Activated naive CD4-positive, alpha-beta T cell treated with anti-CD3 and anti-CD28 coated beads for 36 hours (primary cell): ENCODE measurements at places on chromosomes 1 and 21. TPM values are rescaled to one million over a fixed set of nuclear protein-coding genes. Genes with fewer than 3 reads are reported as not detected.

Gene IVL
- total RNA-seq: not detected

Gene KIAA0319L
- total RNA-seq: 22.6 TPM

Gene CHRM3
- total RNA-seq: 0.02 TPM

Gene HEATR1
- 75.1 TPM for total RNA-seq

Gene SPATA6
- total RNA-seq: 1.8 TPM

Gene DNASE2B
- total RNA-seq: not detected

Gene PTPRF
- total RNA-seq: 2.3 TPM

Gene SLC41A1
- 33.9 TPM for total RNA-seq

GRCh38 chr1:26771643-26772321 is 16.0 kb upstream of the PIGV start:
- peaks cover 22% of the 10 kb centered on the region for H3K4me1 ChIP-seq
- H3K27ac ChIP-seq: peak overlapping the region; percentile 90
- H3K4me3 ChIP-seq: no peak overlapping the region
- H3K27me3 ChIP-seq: no peaks in the 10 kb centered on the region
- H3K36me3 ChIP-seq: peaks cover 70% of the 10 kb centered on the region

DNA sequence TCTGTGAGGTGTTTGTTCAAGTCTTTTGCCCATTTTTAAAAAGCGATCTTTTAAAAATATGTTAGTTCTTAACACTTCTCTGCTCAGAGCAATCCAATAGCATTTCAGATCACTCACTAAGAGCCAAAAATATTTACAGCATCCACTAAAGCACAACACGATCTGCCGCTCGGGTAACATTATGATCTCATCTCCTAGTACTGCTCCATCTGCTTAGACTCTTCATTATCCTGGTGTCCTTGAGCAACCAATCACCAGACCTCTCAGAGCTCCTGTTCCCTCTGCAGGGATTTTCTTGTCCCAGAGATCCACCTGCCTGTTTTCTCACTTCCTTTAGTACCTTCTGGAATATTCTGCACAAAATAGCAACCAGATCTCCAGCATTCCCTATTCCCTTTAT is 235.3 kb upstream of the ESRRG start:
- no peaks in the 10 kb centered on the region for H3K36me3 ChIP-seq
- H3K27ac ChIP-seq: no peak overlapping the region
- no peak for DNase-seq
- no peaks in the 10 kb centered on the region for H3K27me3 ChIP-seq
- H3K4me1 ChIP-seq: no peaks in the 10 kb centered on the region
- no peak overlapping the region for H3K4me3 ChIP-seq

- no peaks in the 10 kb centered on the region for H3K4me1 ChIP-seq
- no peak for DNase-seq
- H3K27ac ChIP-seq: no peak overlapping the region
- no peaks in the 10 kb centered on the region for H3K27me3 ChIP-seq
- no peaks in the 10 kb centered on the region for H3K36me3 ChIP-seq
Measured at GRCh38 chr1:76129731-76130130, 55.2 kb downstream of the ST6GALNAC3 start.

- H3K27me3 ChIP-seq: no peaks in the 10 kb centered on the region
- no peak overlapping the region for H3K27ac ChIP-seq
Measured at GRCh38 chr1:59142311-59143132, 154.4 kb upstream of the FGGY start.

DNA sequence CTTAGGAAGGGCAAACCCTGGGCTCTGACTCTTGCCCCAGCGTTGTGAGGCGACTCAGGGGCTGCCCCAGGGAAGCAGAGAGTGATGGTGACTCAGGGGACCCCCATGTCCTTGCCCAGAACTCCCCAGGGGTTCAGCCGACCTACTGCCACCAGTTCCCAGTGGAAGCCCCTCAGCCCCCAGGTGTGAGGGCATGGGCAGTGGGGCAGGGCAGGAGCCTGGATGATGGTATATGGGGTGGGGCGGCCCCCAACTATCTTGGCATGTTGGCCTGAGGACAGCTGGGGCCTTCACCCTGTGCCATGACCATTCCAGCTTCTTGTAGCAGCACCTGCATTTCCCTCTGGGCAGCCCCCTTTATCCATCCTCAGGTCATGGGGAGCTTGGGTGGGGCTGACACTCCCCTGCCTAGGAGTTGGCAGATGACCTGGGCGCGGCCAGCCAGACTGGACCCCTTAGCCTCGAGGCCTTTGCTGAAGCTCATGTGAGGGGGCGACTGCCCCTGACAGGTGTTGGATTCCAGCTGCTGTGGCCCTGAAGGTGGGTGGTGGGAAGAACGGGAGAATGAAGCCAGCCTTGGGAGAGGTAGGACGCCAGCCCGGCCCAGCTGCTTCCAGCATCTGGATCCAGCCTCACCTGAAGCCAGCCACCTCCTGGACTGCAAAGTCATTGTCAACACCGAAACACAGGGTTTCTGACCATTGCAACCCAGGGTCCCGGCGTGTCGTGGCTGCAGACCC is 1.8 kb upstream of the FNDC10 start:
- H3K27me3 ChIP-seq: peaks cover 6% of the 10 kb centered on the region
- no peak overlapping the region for H3K4me3 ChIP-seq
- H3K36me3 ChIP-seq: no peaks in the 10 kb centered on the region
- no peak overlapping the region for H3K27ac ChIP-seq

DNA sequence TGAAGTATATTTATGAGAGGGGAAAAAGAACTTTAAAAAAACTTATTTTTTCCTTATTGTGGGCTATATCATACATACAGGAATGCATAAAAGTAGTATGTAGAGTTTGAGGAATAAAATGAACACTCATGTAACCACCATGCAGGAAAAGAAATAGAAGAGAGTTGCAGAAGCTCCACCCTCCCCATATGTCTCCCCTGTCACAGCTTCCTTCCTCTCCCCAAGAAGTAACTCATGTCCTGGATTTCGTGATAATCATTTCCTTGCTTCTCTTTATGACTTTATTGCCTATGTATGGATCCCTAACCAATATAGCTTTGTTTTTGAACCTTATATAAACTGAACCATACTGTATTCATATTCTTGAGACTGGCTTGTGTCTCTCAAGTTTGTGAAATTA is 126.4 kb downstream of the ZZZ3 start:
- H3K27me3 ChIP-seq: no peaks in the 10 kb centered on the region
- DNase-seq: no peak
- H3K27ac ChIP-seq: peak overlapping the region; percentile 10
- H3K4me1 ChIP-seq: peaks cover 5% of the 10 kb centered on the region
- peaks cover 8% of the 10 kb centered on the region for H3K36me3 ChIP-seq

DNA sequence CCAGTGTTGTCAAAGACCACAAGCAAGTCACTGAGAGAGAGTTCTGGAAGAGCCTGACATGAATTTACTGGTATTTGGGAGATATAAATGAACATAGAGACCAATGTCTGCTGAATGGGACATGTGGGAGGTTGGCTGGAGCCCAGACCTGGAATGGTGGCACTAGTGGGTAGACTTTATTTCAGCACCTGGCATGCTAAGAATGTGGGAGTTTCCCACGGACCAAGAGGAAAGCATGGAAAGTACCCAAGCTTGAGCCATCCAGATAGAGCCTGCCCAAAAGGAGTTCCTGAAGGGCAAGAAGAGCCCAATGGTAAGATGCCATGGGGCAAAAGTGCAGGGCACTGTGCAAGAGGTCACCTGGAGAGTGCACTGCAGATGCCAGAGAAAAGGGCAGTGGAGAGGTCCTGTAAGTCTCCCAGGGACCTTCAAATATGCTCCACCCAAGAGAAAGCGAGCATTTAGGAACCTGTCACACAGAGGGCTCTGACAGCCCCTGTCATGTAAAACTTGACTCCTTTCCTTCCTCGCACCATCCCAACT is 8.1 kb upstream of the ZNF687 start:
- DNase-seq: no peak
- H3K4me1 ChIP-seq: peaks cover 18% of the 10 kb centered on the region
- H3K4me3 ChIP-seq: no peak overlapping the region
- peaks cover 12% of the 10 kb centered on the region for H3K36me3 ChIP-seq
- no peak overlapping the region for H3K27ac ChIP-seq

GRCh38 chr1:193799948-193800690 is 613.7 kb upstream of the B3GALT2 start:
- H3K36me3 ChIP-seq: no peaks in the 10 kb centered on the region
- no peaks in the 10 kb centered on the region for H3K27me3 ChIP-seq
- peak; percentile 8 for DNase-seq
- peaks cover 16% of the 10 kb centered on the region for H3K4me1 ChIP-seq

DNA sequence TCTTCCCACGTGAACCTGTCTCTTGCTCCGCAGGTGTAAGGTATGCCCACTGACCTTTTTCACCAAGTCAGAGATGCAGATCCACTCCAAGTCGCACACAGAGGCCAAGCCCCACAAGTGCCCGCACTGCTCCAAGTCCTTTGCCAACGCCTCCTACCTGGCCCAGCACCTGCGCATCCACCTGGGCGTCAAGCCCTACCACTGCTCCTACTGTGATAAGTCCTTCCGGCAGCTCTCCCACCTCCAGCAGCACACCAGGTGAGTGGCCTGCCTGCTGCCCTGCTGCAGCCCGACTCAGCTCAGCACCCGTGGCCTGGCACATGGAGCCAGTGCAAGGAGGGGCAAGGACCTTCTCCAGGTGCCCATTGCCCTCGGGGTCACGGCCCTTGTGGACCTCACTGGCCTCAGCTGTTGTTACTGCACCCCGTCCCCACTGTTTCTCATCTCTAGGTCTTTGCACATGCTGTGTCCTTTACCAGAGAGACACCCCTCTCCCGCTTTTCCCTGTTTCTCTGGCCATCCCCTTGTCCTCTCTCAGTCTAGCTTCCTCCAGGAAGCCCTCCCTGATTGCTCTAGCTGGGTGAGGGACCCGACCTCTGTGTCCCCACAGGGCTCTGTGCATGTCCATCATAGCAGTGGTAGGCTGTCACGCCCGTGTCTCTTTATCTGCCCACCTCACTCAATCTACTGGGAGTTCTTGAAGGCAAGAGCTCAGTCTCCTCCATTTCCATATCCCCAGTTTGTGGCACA is 25.4 kb downstream of the ZNF362 start:
- H3K27me3 ChIP-seq: no peaks in the 10 kb centered on the region
- DNase-seq: no peak
- H3K4me3 ChIP-seq: no peak overlapping the region
- H3K27ac ChIP-seq: no peak overlapping the region

- no peak overlapping the region for H3K4me3 ChIP-seq
- H3K27ac ChIP-seq: no peak overlapping the region
- peaks cover 6% of the 10 kb centered on the region for H3K27me3 ChIP-seq
- no peaks in the 10 kb centered on the region for H3K36me3 ChIP-seq
- peaks cover 2% of the 10 kb centered on the region for H3K4me1 ChIP-seq
- DNase-seq: no peak
Measured at GRCh38 chr1:41481109-41481775, 3.2 kb downstream of the EDN2 start.

- no peak overlapping the region for H3K4me3 ChIP-seq
- H3K27me3 ChIP-seq: no peaks in the 10 kb centered on the region
- no peaks in the 10 kb centered on the region for H3K36me3 ChIP-seq
- H3K27ac ChIP-seq: no peak overlapping the region
Measured at GRCh38 chr1:59229138-59229537, 67.8 kb upstream of the FGGY start.

- peaks cover 6% of the 10 kb centered on the region for H3K27me3 ChIP-seq
Measured at GRCh38 chr1:78060857-78061563, 15.2 kb downstream of the GIPC2 start.

GRCh38 chr1:159977364-159978106 is 23.5 kb upstream of the SLAMF9 start:
- H3K27ac ChIP-seq: no peak overlapping the region
- H3K4me1 ChIP-seq: no peaks in the 10 kb centered on the region
- no peak overlapping the region for H3K4me3 ChIP-seq

GRCh38 chr21:34198231-34199120 is 125.1 kb downstream of the MRPS6 start:
- peak; percentile 71 for DNase-seq
- H3K27me3 ChIP-seq: no peaks in the 10 kb centered on the region
- H3K27ac ChIP-seq: peak overlapping the region; percentile 11
- peaks cover 48% of the 10 kb centered on the region for H3K4me1 ChIP-seq

DNA sequence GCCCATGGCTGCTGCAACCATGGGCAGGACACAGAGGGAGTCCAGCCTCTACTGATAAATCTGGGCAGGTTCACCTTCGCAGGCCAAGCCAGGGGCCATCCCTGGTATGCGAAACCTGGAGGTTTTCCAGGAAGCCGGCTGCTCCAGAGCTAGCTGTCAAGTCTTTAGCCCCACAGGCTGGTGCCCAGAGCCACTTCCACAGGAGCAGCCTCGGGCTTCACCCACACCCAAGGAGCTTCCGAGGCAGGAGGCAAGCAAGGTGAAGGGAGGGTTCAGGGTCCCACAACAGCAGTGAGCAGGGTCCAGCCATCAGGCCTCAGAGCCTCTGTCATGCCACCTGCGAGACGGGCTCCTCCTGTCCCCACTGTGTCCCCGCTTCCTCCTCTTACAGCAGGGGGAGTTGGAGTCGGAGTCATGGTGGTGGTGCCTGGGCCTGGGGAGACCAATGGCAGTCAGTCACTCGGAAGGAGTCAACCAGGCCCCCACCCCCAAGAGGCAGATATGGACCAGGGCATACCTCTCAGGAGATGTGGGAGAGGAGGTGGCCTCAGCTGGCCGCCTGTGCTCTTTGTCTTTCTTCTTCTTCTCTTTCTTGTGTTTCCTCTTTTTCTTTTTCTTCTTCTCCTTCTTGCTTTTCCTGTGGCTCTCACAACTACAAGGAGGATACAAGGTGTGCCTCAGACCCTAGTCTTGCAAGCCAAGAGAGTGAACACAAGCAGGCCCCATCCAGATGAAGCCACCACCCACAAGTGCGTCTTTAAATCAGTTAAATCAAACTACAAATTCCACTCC is 2.1 kb downstream of the C1orf35 start:
- peak overlapping the region; percentile 79 for H3K27ac ChIP-seq

GRCh38 chr1:37479255-37480124 is 5.1 kb downstream of the ZC3H12A start:
- H3K27ac ChIP-seq: peak overlapping the region; percentile 99
- H3K4me1 ChIP-seq: peaks cover 35% of the 10 kb centered on the region
- peak overlapping the region; percentile 87 for H3K4me3 ChIP-seq
- peaks cover 70% of the 10 kb centered on the region for H3K36me3 ChIP-seq
- DNase-seq: peak; percentile 97
- H3K27me3 ChIP-seq: no peaks in the 10 kb centered on the region

DNA sequence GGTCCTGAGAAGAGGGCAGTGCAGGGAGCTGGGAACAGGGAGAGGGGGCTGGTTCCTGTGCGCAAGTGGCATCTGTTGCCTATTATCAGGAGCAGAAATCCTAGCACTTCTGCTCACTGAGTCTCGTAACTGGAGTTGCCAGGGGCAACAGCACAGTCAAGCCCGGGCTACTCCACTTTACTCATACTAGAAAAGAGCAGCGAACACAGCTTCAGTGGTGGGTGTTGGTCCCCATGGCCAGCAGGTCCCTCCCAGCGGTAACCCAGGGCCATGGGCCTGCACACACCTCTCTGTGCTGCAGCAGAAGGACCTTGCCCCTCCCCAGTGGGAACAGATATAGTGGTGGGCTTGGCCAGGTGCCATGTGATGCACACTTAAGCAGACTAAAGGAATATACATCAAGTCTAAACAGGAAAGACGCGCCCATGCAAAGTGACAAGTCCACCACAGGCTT is 8.5 kb downstream of the PYCR2 start:
- peaks cover 22% of the 10 kb centered on the region for H3K36me3 ChIP-seq
- no peak overlapping the region for H3K27ac ChIP-seq
- no peaks in the 10 kb centered on the region for H3K27me3 ChIP-seq
- no peak for DNase-seq

GRCh38 chr1:61277121-61277690 is 194.8 kb downstream of the NFIA start:
- H3K4me3 ChIP-seq: no peak overlapping the region
- no peaks in the 10 kb centered on the region for H3K36me3 ChIP-seq
- H3K4me1 ChIP-seq: no peaks in the 10 kb centered on the region
- H3K27me3 ChIP-seq: peaks cover 7% of the 10 kb centered on the region

- no peak overlapping the region for H3K27ac ChIP-seq
- H3K36me3 ChIP-seq: no peaks in the 10 kb centered on the region
- no peak overlapping the region for H3K4me3 ChIP-seq
- H3K4me1 ChIP-seq: peaks cover 2% of the 10 kb centered on the region
Measured at GRCh38 chr1:187051618-187052232, 223.0 kb downstream of the PLA2G4A start.
